ENCODE measurements at places on chromosomes 11 and 22.

DNA sequence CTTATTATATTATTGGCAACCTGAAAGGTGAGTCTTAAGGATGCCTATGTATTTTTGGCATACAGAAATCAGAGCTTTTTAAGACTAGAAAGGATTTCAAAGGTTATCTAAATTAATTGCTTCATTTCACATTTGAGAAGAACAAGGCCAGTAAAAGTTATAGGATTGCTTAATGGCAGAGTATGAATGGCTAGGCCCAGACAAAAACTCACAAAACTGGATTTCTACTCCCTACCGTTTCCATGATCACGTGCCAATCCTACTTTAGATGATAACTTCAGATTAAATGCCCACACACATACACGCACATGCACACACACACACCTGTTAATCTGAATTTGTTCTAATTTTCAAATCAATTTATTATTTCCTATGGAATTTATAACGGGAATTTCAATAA, 1.8 kb upstream of the PDE3B start:
- DNase-seq, result no peak

DNA sequence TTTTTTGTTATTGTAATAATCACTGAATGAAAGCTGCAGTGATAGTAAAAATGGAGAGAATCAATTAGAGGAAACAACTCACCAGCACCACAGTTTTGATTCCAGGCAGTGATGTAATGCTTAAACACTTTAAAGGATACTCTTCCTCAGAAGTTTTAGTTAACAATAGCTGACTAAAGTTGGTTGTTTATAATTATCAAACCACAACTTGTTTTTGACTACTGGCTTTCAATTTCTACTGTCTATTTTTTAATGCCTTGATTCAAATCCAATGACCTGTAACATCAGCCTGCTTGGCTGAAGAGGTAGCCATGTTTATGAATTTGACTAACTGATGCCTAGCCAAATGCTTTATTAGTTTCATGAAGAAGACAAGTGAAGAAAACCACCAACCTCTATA, 18.2 kb upstream of the CASP12 start:
- DNase-seq, result no peak

DNA sequence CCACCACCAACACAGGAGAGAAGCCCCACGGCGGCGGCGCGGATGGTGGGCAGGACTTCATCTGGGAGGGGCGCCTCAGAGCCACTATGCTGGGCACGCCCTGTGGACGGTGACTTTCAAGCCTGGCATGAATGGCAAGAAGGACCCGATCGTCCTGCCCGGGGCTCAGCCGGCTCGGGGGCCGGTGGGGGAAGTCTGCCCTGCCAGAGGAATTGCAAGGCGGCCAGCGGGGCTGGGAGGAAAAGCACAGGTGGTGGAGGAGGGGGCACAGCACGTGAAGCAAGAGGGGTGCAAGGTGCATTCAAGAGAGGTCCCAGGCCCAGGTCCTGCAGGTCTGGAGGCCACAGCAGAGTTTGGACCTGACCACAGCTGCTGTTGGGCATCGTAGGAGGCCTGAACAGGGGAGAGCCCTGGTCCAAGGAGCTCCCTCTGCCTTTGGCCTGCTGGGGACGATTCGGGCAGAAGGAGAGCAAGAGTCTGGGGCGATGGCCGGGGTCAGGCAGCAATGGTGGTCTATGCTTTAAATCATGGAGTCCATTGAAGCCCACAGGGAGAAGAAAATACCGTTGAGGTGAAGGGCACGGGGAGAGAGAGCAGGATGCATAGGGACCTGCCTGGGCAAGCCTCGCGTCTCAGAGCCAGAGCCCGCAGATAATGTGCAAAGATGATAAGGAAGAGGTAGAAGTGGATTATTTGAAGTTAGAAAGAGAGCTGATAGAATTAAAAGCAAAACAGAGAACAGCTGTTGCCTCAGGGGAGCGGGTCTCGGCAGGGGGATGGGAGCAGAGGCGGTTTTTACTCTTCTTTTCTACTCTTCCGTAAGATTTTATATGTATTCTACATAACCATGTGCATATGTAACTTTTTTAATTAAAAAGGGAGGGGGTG, 82.6 kb upstream of the SHISAL1 start:
- no peak for DNase-seq

GRCh38 chr11:10646005-10646404, 47.5 kb downstream of the IRAG1 start:
- no peak for DNase-seq

- no peak for DNase-seq
Observed at GRCh38 chr11:124762105-124762623, at the start of gene ESAM. Gene ESAM (minus strand): TSS chr11:124762290. CDS start chr11:124762154, 136 bp downstream.

- peak; percentile 89 for DNase-seq
Observed at GRCh38 chr11:119509969-119510401, 87.0 kb upstream of the THY1 start.

- DNase-seq, result no peak
Observed at GRCh38 chr11:128544471-128545051, 42.8 kb downstream of the ETS1 start.

- DNase-seq, result peak; percentile 45
Observed at GRCh38 chr22:19181786-19182471, 3.4 kb upstream of the SLC25A1 start.

DNA sequence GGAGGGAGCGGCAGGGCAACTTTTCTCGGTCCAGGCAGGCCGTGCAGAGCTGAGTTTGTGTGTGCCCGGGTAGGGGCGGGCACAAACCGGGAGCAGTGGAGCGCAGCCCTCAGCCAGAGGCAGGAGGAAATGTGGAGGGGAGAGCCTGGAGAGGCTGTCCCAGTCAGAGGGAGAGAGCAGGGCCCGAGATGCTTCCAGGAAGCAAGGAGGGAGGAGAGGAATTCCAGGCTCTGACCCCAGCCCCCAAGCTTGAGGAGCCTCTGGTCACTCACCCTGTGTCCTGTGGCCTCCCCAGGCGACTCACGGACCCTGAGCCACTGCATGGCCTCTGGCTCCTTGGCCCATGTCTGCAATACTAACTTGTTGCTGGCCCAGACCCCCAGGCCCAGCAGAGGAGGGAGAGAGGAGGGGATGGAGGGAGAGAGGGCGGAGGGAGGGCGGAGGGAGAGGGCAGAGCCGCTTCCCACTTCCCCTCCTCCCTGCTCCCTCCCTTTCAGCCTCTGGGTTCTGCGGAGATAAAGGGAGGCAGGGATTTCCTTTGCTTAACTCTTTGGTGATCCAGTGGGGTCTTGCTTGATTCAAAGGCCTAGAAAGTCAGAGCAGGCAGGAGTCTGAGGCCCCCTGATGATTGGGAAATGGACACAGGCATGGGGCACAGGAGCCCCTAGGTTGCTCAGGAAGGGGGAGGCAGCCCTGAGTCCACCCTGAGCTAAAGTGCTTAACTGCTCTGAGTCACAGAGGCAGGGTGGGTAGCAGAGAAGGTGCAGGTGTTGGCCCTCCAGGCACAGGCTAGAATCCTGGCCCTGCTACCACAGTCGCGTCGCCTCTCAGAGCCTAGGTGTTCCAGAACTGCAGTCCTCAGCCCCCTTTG, at the start of gene C1QTNF6:
Gene C1QTNF6 (minus strand): TSS at position 357 of the 871 bp plus-strand sequence. CDS start 34 bp downstream, at position 323.
- no peak for DNase-seq
